ENCODE measurements at places on chromosomes 16 and 17.
A peak's percentile ranks its signal among the peaks of the same experiment; 100 is the strongest.

DNA sequence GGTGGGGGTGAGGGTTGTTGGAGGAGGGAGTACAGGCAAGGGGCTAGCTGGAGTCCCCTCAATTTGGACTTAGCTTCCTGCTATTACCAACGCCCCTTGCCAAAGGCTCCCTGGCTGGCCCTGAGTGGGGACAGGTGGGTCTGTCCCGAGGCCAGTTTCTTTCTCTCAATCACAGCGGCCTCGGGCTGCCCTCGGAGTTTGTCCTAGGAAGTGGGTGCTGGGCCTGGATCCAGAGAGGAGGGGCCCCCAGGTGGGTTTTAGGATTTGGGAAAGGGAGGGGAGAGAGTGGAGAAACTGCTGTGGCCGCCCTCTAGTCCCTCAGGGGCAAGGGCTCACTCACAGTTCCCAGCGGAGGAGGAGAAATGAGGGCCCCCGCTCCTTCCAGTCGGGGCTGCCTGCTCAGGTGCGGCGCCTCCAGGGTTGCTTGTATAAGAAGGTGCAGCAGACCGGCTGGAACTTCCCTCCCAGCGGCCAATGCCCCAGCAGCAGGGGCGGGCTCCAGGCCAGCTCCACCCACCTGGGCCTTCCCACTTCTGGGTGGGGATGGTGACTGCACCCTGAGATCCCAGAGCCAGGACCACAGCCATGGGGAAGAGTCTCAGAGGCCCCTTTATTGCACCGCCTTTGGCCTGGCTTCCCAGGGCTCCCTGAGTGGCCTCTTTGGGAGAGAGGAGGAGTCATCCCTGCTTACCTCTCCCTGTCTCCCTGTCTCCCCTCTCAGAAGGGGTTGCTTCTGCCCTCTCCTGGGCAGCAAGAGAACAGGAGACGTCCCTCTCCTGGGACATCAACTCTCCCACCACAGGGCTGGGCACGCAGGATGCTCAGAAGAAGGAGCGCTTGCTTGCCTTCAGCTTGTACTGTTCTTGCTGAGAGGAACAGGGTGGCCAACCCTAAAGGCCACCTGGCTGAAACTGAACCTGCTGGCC lies 112.0 kb upstream of the SMURF2 start:
- no peak for DNase-seq

GRCh38 chr16:80940069-80940856 lies 66.4 kb downstream of the CMC2 start:
- no peak for DNase-seq

GRCh38 chr17:29590411-29591145 lies 1.1 kb upstream of the GIT1 start:
- DNase-seq, result no peak

DNA sequence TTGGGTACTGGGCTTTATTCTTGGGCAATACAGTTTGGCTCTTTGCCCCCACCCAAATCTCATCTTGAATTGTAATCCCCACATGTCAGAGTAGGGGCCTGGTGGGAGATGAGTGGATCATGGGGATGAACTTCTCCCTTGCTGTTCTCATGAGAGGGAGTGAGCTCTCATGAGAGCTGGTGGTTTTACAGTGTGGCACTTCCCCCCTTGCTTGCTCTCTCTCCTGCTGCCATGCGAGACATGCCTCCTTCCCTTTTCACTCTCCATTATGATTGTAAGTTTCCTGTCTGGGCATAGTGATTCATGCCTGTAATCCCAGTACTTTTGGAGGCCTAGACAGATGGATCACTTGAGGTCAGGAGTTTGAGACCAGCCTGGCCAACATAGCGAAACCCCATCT lies 18.1 kb upstream of the CNEP1R1 start:
- no peak for DNase-seq

- no peak for DNase-seq
Observed at GRCh38 chr16:5875416-5875815, 777.8 kb upstream of the EEF2KMT start.

- no peak for DNase-seq
Observed at GRCh38 chr16:680967-681745, 946 bp downstream of the STUB1 start.

GRCh38 chr16:67966549-67967182 lies 1.8 kb downstream of the SLC12A4 start:
- no peak for DNase-seq

GRCh38 chr16:66977341-66978113 lies 10.9 kb upstream of the CES4A start:
- DNase-seq, result peak; percentile 88

- no peak for DNase-seq
Observed at GRCh38 chr17:64340557-64340956, 50.1 kb downstream of the PECAM1 start.

GRCh38 chr17:76638263-76638662 lies 5.3 kb downstream of the ST6GALNAC1 start:
- no peak for DNase-seq

GRCh38 chr16:87677830-87678229 lies 75.5 kb downstream of the JPH3 start:
- no peak for DNase-seq

GRCh38 chr17:49866882-49867413 lies 19.1 kb upstream of the TAC4 start:
- no peak for DNase-seq

DNA sequence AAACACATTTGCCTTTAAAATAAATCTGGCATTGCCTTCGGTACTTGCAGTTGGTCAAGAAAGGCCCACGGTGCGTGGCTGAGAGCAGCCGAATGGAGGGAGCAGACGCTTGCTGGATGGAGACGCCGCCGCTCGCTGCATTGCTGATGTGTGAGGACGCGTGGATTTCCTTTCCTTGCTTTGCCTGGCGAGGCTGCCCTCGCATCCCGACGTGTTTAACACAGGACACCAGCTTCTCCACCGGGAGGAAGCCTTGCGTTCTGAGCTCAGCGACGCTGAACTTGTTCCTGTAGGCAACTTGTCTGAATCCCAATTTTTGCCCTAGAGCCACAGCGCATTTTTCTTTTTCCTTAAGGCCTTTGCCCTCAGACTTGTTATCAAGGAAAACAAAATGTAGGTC lies 45.8 kb downstream of the COX4I1 start:
- DNase-seq, result no peak

DNA sequence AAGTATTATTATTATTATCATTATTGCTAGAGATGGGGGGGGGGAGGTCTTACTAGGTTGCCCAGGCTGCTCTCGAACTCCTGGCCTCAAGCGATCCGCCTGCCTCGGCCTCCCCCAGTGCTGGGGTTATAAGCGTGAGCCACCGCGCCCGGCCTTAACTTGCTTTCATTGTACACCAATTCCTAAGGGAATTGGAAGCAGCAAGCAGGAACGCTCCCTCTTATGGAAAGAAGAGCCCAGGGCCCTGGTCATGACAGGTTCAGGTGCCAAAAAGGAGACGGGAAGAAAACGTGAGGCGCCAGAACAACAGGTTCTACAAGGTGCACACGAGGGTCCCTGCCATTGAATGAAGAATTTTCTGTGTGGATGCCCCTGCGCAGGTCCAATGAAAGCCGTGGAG lies 540 bp upstream of the RPL38 start:
- no peak for DNase-seq

- no peak for DNase-seq
Observed at GRCh38 chr16:57565461-57565860, 23.0 kb downstream of the ADGRG5 start.

All from stimulated activated CD8-positive, alpha-beta memory T cell treated with anti-CD3 and anti-CD28 coated beads, Interleukin-4, amount 100 ng/mL, for 1 hour (primary cell).